ENCODE measurements at places on chromosomes 2 and 18. TPM values are rescaled to one million over a fixed set of nuclear protein-coding genes. Genes with fewer than 3 reads are reported as not detected.

- DNase-seq: no peak
These were observed 65.4 kb upstream of the WDR75 start for GRCh38 chr2:189375842-189376241.

- DNase-seq: peak; percentile 81
These were observed 52.0 kb upstream of the CALCRL start for GRCh38 chr2:187499941-187500532.

The SNED1 gene
- 1.9 TPM for total RNA-seq

DNA sequence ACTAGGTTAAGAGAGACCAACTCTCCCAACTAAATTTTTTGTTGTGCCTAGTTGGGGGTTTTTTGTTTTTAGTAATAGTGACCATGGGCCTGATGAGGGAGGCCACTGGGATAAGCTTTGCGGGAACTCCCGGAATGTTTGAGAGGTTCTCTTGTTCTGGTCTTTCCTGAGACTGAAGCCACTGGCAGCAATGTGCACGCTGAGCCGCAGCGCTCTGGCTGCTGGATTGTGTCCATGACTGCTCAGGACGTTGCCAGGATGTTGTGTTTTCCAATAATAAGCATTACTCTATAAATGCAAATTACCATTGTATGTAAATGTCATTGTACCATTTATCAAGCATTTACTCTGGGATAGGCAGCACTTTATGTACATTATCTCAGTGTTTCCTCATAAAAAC lies 126.1 kb downstream of the GALNT1 start:
- no peak for DNase-seq

- DNase-seq: no peak
These were observed 243.1 kb downstream of the ADCYAP1 start for GRCh38 chr18:1147730-1148129.

The LTBP1 gene
- 11.8 TPM for total RNA-seq

DNA sequence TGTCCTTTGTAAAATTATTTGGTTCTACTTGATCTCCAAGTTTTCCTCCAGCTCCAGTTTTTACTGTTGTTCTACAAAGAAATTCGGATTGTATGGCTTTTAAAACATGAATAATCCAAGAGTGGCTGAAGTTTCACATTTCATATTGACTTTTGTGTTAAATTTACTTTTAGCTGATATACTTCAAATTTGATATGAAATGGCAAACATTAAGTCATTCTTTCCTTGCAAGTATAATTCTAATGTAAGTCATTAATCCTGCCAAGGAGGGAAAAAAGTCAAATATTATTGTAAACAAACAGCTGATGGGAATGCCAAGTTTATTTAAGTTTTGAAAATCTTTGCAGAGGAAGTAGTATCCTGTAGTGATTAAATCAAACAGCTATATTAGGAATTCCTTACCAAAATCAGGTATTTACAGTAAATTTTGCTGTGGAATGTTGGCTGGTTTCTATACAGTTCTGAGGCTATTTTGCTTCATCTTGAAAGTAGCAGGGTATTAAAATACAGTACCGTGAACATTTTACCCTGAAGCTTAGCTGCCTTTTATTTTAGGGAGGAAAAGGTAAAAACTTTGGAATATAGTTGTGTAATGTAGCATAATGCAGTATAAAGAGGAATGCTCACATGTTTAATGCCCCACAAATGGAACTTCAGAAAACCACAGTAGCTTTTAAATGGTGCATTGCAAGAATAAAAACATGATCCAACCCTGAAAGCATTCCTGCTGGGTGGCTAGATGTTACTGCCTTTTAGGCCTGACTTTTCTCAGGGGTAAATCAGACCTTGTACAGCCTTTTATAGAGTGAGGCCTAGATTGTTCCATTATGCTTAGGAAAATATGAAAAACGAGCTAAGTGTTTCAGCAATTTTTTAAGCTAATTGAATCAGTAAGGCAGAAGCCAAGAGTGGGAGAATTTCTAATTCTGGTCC lies 62.7 kb upstream of the NT5C1B start:
- DNase-seq: peak; percentile 29

The MXD1 gene
- total RNA-seq: 16.1 TPM

DNA sequence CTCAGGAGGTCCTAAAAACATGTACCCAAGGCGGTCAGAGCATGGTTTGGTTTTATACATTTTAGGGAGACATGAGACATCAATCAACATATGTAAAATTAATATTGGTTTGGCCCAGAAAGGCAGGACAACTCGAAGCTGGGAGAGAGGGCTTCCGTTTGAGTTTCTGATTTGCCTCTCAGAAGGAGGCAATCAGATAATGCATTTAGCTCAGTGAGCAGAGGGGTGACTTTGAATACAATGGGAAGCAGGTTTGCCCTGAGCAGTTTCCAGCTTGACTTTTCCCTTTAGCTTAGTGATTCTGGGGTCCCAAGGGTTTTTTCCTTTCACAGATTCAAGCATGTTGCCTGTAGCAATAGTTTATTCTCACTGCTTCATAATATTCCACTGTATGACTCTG lies 12.6 kb downstream of the SPOPL start:
- no peak for DNase-seq
